ENCODE measurements at places on chromosomes 7 and 10.

- no peak for DNase-seq
Measured at GRCh38 chr10:45106236-45106856, 105.6 kb downstream of the ZNF22 start.

- DNase-seq, result no peak
Measured at GRCh38 chr10:76509446-76509845, 1078.0 kb downstream of the LRMDA start.

GRCh38 chr7:23445326-23445725 lies 25.0 kb downstream of the IGF2BP3 start:
- no peak for DNase-seq

DNA sequence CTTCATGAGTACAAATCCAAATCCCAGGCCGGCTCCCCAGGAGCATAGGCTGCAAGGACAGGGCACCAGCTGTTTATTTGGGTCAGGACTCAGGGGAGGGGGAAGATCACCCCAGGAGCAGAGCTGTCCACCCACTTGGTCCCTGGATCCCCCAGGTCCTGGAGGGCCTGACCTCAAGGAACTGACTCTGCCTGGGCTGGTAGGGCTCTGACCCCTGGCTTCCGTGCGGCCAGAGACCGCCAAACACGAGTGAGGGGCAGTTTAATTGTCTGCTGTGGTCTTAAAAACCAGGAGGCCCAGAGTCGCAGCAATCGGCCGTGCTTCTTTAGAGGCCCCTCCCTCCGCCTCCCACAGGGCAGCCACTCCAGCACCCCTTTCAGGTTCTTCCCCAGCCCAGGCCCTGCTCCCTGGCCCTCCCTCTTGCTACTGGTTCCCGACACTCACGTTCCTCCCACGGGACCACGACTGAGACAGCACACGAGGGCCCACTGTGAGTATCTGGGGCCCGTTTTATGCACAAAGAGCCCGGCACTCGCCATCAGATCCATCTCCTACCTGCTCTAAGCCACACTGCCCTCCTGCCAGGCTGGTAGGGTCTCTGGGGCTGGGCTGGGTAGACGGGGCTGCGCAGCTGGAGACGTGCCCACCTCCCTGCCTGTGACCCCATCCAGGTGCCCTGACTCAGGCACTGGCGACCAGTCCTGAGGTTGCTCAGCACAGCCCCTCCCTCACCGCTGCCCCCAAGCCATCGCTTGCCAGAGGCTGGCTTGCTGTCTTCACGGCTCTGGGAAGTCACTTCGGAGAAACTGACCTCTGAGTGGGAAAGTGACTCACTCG lies 30.0 kb upstream of the CFAP46 start:
- no peak for DNase-seq

DNA sequence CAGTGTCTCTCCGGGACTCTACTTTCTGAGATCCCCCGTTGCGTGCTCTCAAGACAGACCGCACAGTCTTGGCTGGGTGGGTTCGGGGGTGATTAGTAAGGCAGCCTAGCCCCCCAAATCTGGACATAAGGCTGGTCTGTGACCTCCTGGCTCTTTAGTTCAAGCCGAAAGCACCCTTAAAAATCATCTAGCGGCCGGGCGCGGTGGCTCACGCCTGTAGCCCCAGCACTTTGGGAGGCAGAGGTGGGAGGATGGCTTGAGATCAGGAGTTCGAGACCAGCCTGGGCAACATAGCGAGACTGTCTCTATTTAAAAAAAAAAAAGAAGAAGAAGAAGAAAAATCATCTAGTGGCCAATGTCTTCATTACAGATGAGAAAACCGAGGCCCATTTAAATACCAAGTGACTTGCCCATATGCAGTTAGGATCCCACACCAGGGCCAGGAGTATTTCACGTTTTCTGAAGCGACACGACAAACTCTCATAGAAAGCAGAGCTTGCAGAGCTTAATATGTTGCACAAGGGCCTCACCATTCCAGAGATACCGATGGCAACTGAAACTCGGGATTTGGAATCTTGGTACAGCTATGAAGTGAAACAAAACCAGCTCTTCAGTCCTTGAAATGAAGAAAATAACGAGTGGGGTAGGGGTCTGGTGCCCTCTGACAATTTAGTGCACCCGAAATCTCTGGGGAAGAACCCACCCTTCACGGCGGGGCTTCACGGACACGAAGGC lies 703 bp upstream of the HILPDA start:
- DNase-seq, result no peak

- no peak for DNase-seq
Measured at GRCh38 chr10:9357471-9357870, 1303.0 kb downstream of the GATA3 start.

DNA sequence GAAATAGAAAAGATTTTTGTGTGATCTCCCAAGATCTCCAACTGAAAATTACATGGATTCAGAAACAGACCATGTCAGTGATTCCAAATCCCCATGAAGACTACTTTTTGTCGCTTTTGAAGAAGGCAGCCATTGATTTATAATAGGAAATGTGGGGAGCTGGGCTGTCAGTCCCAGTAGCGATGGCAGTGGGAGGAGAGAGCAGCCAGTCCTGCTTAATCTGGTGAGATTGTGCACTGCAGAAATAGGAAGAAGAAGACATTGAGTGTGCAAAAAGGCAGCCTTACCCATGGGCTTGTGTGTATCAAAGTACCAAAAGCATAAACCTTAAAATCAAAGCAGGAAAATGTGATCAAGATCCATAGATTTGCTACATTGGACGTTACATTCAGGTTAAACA lies 4.8 kb downstream of the ADRB1 start:
- no peak for DNase-seq

All from stimulated activated CD4-positive, alpha-beta T cell treated with anti-CD3 and anti-CD28 coated beads, Interleukin-12 subunit alpha, Interleukin-12 subunit beta, amount 100 ng/mL, for 48 hours (primary cell).